ENCODE measurements at places on chromosomes 3 and 15.

GRCh38 chr15:60928970-60929369 is 300.1 kb downstream of the RORA start:
- no peak for DNase-seq

DNA sequence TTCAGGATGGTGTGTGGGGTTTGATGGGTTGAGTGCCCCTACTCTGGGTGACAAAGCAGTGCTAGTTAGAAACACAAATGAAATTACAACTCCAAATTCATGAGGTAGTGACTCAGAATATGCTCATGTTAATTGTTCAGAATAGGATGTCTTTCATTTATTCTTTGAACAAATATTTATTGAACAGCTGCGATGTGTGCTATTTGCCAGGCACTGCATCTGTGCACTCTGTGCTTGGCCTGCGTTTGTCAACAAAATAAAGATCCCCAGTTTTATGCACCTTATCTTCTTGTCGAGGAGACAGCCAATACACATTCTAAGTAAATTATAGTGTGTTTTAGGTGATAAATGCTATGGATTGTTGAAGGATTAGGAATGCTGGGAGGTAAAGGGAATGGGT is 27.3 kb downstream of the MED12L start:
- no peak for DNase-seq

- no peak for DNase-seq
Measured at GRCh38 chr3:134134698-134135415, 105.1 kb upstream of the SLCO2A1 start.

- no peak for DNase-seq
Measured at GRCh38 chr3:116035429-116035828, 409.9 kb downstream of the LSAMP start.

Measured in bone marrow (tissue), 2 donors.